ENCODE measurements at places on chromosomes 16 and 17. TPM values are rescaled to one million over a fixed set of nuclear protein-coding genes. Genes with fewer than 3 reads are reported as not detected.

DNA sequence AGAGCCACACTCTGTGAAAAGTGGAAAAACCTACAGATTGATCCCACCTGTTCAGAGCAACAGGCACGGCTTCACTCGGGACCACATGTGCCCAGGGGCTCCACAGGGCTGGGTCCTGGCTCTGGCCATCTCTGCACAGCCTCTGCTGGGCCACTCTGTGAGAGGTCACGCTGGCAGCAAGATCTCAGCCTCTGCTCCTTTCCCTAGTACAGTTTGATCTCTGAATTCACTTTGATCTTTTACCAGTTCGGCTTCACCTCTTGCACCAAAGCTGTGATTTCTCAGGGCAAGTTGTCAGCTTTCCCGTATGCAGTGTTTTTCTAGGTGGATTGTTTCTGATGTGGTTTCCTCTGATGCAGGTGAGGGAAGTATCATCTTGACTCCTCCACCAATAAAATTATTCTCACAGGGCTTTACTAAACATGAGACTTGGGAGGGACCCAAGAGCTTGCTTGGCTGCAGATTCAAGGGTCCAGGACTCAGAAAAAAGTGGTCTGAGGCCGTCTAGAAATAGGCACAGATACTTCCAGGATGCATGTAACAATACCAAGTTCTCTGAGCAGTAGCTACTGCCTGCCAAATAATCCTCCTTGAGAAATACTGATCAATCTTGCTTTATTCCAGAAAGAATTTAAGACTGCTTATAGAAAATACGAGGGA is 24.0 kb upstream of the ALDH3A1 start:
- no peak for DNase-seq

DNA sequence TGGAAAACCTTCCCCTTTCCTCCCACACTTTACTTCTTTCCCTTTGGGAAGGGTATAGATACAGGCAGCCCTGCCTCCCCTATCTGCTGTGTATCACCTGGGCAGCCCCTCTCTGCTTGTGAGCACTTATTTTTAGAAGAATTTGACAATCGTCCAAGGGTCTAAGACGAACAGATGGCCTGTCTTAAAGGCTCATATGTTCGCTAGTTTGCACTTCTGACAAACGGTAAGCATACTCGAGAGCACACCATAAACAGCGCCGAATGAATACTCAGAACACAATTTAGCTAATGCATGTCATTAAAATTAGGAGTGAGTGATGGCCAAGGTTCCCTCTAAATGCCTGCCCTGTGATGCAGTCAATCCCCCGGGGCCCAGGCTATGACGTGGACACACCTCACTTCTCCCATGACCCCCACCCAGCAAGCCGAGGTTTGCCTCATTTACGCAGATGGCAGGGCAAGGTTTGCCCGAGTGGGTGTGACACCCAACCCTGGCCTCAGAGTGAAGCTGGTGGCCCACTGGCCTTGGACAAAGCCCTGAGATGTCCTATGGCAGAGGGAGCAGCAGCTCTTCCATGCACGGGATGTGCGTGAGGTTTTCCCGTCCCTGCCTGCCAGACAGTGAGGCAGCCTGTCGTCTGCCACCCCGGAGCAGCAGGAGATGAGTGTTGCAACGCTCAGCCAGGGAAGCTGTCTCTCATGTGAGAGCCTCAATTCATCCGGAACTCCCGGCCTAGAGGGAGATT is 125.2 kb downstream of the C16orf78 start:
- DNase-seq: no peak

- no peak for DNase-seq
Observed at GRCh38 chr16:9797306-9797705, 384.9 kb downstream of the GRIN2A start.

DNA sequence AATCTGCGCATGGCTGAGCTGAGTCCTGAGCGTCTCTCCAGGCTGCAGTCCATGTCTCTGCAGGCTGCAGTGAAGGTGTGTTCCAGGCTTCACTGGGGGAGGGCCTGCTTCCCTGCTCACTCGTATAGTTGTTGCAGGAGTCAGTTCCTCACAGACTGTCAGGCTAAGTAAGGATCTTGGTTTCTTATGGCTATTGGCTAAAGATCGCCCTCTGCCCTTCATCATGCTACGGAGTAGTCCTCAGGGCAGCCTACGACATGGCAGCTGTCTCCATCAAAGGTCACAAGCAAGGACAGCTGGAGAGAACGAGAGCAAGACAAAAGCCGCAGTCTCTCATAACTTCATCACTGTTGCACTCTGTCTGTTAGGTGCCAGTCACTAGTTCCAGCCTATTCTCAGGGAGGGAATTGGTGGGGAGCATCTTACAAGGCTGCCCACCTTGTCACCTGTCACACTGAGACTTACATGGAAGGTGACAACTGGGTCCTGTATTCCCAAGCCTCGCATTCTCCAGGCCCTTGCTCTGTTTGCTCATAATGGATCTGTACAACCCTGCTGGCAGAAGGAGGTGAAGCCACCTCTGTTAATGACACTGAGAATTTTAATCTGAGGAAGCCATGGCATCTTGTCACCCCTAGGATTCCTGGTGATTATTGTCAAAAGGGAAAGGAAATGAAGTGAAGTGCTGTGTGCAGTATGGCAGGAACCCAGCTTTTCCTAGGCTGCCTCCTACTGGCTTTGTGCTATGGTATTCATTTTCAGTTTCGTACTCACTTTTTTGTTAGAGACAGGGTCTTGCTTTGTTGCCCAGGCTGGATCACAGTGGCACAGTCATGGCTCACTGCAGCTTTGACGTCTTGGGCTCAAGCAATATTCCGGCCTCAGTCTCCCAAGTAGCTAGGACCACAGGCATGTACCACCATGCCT is 43.4 kb downstream of the MFSD11 start:
- DNase-seq: no peak

GRCh38 chr17:73645050-73645871 is 1.0 kb upstream of the SDK2 start:
- peak; percentile 86 for DNase-seq

DNA sequence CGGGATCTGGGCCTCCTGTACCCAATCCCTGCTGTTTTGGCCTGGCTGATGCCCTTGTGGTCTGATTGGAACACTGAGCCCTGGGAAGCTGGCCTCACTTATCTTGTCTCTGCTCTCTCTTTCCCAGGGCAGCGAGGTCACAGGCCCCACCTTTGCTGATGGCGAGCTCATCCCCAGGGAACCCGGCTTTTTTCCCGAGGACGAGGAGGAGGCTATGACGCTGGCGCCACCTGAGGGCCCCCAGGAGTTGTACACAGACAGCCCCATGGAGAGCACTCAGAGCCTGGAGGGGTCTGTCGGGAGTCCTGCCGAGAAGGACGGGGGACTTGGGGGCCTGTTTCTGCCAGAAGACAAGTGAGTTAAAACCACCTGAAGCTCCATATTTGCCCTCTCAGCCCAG is 126.0 kb downstream of the RAB11FIP4 start:
- no peak for DNase-seq

- DNase-seq: no peak
Observed at GRCh38 chr16:8632675-8633182, 11.2 kb downstream of the METTL22 start.

- DNase-seq: no peak
Observed at GRCh38 chr17:15657868-15658267, 26.2 kb downstream of the TRIM16 start.

GRCh38 chr17:57667461-57667923 is 77.6 kb downstream of the CCDC182 start:
- no peak for DNase-seq

GRCh38 chr17:77440560-77440981 is 299.8 kb downstream of the SEC14L1 start:
- DNase-seq: peak; percentile 73

- no peak for DNase-seq
Observed at GRCh38 chr16:79595231-79595641, 5.3 kb downstream of the MAF start.

DNA sequence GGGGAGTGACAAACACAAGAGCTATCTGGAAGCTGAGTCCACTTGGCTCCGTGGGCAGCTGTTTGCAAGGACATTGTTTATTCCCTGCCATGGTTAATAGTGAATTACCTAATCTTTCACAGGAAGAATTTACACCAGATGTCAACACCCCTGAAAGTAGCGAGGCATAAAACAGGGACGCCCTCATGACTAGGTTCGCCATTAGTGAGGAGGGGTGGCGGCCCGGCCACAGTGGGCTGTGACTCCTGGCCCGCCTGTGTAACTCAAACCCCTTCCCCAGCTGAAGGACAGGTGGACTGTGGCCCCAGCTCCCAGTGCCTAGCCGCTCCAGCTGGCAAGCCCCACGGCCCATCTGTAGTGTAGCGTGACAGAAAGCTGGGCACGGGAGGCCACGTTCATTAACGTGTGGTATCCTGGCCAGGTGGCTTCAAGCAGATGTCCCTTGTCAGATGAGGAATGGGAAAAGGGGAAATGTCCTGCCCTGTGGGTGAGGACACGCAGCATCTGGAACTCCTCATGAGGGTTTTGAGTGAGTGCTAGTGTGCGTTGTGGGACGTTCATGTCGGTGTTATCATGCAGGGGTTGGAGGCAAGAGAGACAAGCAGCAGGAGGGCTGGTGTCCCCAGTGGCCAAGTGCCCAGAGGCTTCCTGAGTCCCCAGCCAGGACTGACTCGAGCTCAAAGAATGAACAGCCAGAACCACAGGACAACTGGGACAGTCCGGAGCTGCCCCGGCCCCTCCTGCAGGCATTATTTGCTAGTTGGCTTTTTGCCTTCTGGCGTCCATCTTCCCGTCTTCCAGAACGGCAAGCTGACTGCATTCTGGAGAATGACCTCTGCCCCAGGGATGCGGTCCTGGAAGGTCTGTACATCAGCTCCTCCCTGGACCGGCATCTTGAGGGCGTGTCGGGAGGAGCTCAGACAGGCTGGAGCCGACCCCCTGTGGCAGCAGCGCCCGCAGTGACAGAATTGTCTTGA is 19.2 kb downstream of the KDM8 start:
- peak; percentile 83 for DNase-seq

DNA sequence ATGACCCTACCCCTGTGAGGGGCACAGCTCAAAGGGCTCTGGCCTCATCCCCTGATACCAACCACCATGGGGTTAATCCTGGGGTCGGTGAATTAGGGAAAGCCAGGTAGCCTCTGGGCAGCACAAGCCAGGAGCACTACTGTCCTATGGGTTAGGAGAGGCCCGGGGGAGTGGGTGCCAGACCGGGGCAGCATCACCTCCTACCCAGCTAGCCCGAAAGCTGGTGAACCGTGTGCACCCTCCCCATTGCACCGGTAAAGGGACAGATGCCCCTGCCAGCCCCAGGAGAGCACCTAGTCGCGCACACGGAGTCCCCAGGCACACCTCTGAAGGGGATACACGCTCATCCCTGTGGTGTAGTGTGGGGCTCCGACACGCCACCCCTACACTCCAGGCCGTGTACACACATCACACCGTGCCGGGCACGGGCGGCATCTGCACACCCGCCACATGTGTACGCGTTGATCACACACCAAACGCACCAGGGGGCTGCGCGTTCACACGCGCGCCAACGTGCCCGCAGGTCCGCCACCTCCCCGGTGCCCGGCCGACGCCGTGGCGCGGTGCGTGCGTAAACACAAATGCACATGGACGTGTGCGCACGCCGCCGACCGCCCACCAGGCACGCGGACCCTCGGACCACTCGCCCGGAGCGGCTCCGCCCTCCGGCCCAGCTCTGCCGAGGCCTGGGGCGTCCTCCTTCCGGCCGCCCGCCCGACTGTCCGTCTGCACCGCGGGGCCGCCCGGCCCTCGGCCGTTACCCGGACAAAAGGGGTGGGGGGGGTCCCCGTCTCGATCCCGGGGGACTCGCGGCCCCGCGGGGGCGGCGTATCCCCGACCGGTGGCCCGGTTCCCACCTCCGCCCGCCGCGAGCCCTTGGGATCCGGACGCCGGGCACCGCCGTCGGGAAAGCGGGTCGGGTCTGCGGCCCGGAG is 785 bp downstream of the UBALD1 start:
- no peak for DNase-seq

- no peak for DNase-seq
Observed at GRCh38 chr17:1331708-1332107, 52.2 kb downstream of the TRARG1 start.

- no peak for DNase-seq
Observed at GRCh38 chr17:3727041-3727440, 3.3 kb downstream of the HASPIN start.

DNA sequence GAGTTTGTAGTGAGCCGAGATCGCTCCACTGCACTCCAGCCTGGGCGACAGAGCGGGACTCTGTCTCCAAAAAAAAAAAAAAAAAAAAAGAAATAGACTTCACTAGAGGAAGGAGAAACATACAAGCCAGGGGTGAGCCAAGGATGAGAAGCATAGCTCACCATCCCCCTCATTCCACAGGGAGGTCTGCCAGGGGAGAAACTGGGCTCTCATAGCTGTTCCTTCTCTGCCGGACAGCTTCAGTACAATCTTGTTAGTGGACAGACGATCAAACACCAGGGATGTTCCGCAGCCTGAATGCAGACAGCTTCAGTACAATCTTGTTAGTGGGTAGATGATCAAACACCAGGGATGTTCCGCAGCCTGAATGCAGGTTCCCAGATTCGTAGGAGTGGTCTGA is 509.6 kb downstream of the CDH13 start:
- DNase-seq: no peak

- peak; percentile 18 for DNase-seq
Observed at GRCh38 chr17:75152922-75153779, 1.2 kb downstream of the JPT1 start.

DNA sequence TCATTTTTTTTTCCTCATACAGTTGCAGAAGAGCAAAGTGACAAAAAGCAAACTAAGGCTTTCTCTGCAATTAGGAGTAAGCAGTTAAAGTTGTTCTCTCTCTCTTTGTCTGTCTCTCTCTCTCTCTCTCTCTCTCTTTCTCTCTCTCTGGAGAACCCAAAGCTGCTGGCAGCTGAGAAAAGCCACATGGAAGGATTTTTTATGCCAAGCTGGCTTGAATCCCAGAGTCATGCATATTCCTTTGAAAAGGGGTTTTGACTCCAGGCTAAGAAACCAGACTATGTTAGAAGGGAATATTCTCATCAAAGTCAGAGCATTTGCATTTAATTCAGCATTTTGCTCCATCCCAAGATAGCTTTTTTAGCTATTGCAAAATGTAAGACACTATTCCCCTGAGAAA is 1114.2 kb upstream of the GOT2 start:
- DNase-seq: peak; percentile 36

Gene RHBDL1
- polyA plus RNA-seq: 0.99 TPM

Gene C16orf96
- 0.76 TPM for polyA plus RNA-seq

Gene FAM171A2
- polyA plus RNA-seq: 81.1 TPM

Gene GPR179
- polyA plus RNA-seq: 1.5 TPM

Gene PSMC3IP
- 9.9 TPM for polyA plus RNA-seq

Gene PRKCA
- 5.1 TPM for polyA plus RNA-seq

Gene NFATC2IP
- 26.7 TPM for polyA plus RNA-seq

Gene CCL3
- 4.5 TPM for polyA plus RNA-seq
